ENCODE measurements at places on chromosomes 6 and 20.

- no peak for DNase-seq
Measured at GRCh38 chr20:62025832-62026563, 39.7 kb downstream of the TAF4 start.

DNA sequence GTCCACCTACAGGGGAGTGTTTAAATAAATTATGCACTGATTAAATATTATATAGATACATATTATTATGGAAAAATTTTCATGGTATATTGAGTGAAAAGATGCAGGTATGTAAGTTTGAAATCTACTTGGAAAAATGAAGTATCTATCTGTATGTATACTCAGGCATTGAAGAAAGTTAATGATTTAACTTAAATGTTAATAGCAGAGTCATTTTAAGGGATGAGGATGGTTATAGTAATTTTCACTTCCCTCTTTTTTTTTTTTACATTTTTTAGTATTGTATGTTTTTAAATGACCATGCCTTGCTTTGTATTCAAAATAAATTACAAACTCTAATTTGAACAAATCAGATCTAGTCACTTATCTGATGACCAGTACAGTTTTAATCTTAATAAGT lies 43.2 kb upstream of the NOTCH4 start:
- DNase-seq, result no peak

- no peak for DNase-seq
Measured at GRCh38 chr6:146896960-146897701, 298.4 kb downstream of the ADGB start.

GRCh38 chr6:42784717-42785498 lies 3.1 kb downstream of the BICRAL start:
- DNase-seq, result no peak

GRCh38 chr6:74137911-74138310 lies 441.9 kb downstream of the CD109 start:
- DNase-seq, result no peak

DNA sequence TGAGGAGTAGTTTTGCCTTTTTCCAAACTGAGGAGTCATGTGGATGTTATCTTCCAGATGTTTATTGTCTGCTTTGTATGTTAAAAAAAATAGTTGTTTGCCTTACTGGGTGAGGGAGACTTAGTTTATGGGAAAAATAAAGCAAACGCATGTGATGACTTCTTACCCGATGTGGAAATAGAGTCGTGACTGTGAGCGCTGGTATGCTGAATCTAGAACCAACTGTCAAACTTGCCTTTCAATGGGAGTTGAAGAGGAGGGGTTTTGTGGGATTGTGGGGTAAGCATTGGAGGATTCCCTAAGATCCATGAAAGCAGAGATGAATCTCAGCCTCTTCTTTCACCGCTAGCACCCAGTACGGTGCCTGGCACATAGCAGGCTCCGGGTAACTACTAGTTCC lies 5.3 kb downstream of the DCBLD1 start:
- no peak for DNase-seq

DNA sequence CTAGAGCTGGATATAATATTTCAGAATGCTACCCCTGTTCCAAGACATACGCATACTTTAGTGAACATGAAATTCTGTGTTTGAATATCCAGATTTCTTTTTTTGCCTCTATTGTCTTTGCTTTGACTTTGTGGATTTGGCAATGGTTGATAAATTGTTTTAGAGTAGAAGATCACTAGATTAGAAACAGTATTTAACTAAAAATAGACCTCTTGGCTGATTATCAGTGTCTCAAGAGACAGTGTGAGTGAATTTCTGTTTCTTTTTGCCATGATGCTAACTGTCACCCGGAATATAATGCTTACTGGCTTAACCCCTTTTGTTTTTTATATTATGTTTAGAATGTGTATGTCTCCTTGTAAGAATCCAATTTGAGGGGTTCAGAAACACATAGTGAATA lies 102.5 kb downstream of the PLCB1 start:
- DNase-seq, result no peak

DNA sequence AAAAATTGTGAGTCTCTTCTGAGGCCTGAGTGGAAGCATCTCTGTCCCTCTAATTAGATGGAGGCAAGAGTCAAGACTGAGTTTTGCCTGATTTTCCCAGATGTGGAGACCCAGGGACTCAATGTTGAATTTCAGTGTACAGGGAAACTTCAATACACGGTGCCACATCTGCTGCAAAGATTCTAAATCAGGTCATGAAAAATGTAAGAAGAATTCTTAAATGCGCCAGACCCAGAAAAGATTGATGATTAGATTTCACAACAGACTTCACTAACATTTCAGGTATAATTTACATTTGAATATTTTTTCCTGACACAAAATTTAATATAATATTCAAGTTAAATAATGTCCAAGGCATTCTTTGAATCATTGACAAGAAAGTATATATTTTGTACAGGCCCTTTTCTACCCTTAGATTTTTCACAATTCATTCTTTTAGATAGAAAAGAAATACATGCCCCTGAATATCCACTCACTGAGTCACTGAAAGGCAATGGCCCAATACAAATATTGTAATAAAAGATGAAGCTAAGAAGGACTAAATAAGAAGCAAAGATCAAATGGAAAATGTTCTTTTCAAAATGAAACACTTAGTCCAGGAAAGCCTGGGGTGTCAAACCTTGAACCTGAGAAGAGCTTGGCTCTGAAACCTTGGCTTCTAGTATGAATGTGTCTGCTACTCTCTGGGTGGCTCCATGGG lies 18.2 kb upstream of the HDGFL1 start:
- DNase-seq, result no peak

All from cortex of kidney (tissue), 1 donor.